Large intestine (tissue), 12 donors: ENCODE measurements at places on chromosomes 13 and 19. TPM values are rescaled to one million over a fixed set of nuclear protein-coding genes. Genes with fewer than 3 reads are reported as not detected.

GRCh38 chr19:29404951-29405727 is 120.7 kb upstream of the VSTM2B start:
- H3K27ac ChIP-seq: no peak overlapping the region
- peaks cover 10% of the 10 kb centered on the region for H3K27me3 ChIP-seq
- no peaks in the 10 kb centered on the region for H3K36me3 ChIP-seq
- peak; percentile 35 for DNase-seq
- no peak overlapping the region for H3K4me3 ChIP-seq

DNA sequence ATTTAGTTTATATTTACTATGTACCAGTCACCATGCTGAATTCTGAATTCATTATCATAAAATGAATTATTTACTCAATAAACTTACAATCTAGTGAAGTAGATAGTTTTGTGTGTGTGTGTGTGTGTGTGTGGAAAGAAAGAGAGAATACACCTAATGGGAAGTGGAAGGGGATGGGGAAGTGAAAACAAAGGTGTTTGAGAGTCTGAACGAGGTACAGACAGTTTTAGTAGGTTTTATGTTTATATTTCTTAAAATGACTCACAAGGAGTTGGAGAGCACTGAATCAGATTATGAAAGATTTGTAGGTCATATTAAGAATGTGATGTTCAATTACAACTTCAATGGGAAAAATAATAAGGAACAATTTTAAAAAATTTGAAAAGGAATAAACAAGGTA is 1753.0 kb downstream of the SLITRK1 start:
- no peak for DNase-seq
- no peak overlapping the region for H3K4me3 ChIP-seq
- H3K36me3 ChIP-seq: no peaks in the 10 kb centered on the region
- no peaks in the 10 kb centered on the region for H3K4me1 ChIP-seq
- no peak overlapping the region for H3K27ac ChIP-seq
- no peaks in the 10 kb centered on the region for H3K27me3 ChIP-seq

DNA sequence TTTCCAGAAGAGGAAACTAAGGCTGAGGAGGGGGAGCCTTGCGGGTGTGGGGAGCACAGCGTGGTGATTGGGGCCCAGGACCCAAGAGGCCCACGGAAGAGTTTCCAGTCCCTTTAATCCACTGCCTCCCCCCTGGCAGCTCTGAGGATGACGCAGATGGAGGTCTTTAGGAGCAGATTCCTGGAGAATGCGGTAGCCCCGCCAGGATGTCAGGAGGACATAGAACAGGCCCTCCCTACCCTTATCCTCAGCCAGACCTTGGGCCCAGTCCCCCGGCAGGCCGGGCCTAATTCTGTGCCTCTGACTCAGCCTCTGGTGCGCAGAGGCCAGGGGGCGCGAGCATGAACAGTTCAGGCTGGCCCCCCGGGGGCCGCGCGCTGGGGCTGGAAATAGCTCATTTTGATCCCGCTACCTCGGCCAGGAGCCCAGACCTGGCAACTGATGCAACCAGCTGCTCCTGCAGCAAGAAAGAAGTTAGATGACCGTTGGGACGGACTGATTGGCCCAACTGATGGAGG is 461 bp upstream of the HSPB6 start:
- H3K4me3 ChIP-seq: peak overlapping the region; percentile 81
- peaks cover 23% of the 10 kb centered on the region for H3K27me3 ChIP-seq
- peak overlapping the region; percentile 71 for H3K27ac ChIP-seq
- H3K36me3 ChIP-seq: peaks cover 30% of the 10 kb centered on the region
- DNase-seq: peak; percentile 66

- no peak overlapping the region for H3K4me3 ChIP-seq
- H3K27ac ChIP-seq: no peak overlapping the region
- H3K36me3 ChIP-seq: no peaks in the 10 kb centered on the region
- no peaks in the 10 kb centered on the region for H3K4me1 ChIP-seq
Measured at GRCh38 chr13:90177512-90177911, 1170.0 kb upstream of the MIR17HG start.

MBD3L2 gene
- polyA plus RNA-seq: 0.33 TPM
